ENCODE measurements at places on chromosomes 6 and 20. TPM values are rescaled to one million over a fixed set of nuclear protein-coding genes. Genes with fewer than 3 reads are reported as not detected.

TM9SF4 gene
- total RNA-seq: 13.6 TPM

VPS16 gene
- 37.0 TPM for total RNA-seq

DNA sequence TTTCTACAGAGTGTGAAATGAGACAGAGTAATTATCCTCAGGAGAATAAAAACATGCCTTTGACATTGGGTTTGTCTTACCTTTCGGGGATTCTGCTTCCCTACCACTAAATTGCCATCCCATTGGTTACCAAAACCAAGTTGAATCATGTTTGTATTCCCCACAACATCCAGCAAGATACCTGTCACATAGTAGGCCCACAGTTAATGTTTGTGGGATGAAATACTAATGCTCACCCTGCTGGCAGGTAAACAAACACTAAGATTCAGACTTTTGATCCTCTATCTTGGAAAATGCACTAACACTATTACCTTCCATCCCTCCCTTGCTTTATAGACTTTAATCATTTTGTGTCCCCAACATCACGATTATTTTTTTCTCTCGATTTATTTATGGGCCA lies 8.2 kb upstream of the STXBP5 start:
- no peak for DNase-seq

GRCh38 chr6:76831299-76831698 lies 632.0 kb downstream of the HTR1B start:
- no peak for DNase-seq

All from thymus (tissue), 14 donors.